ENCODE measurements at places on chromosomes 2 and 18.
A peak's percentile ranks its signal among the peaks of the same experiment; 100 is the strongest.

DNA sequence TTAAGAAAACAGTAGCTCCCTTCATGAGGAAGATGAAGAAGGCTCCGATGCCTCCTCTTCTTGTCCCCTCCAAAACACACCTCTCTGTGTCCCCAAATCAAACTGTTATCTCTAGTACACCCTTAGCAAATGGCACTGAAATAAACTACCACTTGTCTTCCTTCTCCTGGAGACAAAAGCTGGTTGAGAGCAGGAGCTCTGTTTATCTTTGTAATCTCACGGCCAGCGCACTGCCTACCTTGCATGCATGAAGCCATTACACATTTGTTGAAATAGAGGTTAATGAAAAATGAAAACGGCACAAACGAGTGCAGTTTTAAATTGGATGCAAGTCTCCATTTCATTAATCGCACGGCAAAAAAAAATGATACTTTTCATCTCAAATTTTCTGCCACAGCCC is 113.7 kb downstream of the EPB41L3 start:
- no peaks in the 10 kb centered on the region for H3K27me3 ChIP-seq
- H3K4me3 ChIP-seq = no peak overlapping the region
- H3K4me1 ChIP-seq = no peaks in the 10 kb centered on the region
- H3K36me3 ChIP-seq = no peaks in the 10 kb centered on the region
- no peak for DNase-seq

DNA sequence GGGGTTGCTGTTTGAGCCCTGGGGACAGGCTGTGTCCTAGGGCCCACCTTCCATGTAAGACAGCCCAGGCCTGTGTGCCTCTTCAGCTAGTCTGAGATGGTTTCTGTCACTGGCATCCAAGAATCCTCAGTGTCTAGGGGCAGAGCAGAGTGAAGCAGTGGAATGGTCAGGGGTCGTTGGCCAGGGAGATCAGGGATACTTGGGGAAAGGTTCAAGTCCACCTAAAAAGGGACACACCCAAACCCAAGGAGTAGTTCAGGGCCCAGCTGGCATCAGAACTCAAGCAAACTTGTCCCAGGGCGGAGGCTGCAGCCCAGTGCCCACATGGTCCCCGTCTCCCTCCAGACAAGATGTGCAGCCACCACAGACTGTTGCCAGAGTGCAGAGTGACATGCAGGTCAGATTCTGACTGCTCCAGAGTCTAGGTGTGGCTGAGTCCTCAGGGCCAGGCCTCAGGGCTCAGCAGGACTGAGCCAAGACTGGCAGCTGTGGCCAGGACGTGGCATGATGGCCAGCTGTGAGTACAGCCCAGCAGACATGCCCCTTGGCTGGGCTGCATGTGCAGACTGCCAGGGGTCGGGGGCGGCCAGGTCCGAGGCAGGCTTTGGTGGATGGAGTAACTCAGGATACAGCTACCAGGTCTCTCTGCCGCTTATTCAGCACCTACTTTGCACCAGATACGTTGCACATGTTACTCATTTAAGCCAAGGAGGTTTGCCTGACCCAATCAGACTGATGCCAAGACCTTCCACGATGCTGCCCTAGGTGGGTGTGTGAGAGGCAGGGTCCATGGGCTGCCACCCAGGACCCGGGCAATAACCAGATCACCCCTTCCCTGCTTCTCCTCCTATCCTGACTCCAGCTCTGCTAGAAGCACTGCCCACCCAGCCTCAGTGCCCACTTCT is 146.6 kb downstream of the SMAD7 start:
- no peaks in the 10 kb centered on the region for H3K36me3 ChIP-seq
- no peaks in the 10 kb centered on the region for H3K27me3 ChIP-seq
- no peak overlapping the region for H3K4me3 ChIP-seq
- no peak overlapping the region for H3K27ac ChIP-seq
- no peak for DNase-seq

DNA sequence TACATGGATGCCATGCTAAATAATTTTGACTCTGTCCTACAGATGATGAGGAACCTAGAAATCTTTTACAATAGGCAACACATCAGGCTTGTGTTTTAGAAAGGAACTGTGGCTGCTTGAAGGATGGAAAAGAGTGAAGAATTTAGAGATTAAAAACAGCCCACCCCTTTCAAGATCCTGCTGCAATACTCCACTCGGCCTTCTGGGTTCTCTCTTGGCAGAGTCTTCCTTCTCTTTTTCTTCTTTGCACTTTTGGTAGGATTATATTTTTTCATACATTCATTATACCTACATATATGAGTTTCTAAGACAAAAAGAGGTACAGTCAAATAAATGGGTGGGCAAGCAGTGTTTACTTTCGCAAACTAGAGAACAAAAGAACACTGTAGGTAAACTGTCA is 474.3 kb downstream of the ERBB4 start:
- DNase-seq = no peak
- H3K4me3 ChIP-seq = no peak overlapping the region
- no peaks in the 10 kb centered on the region for H3K4me1 ChIP-seq
- no peaks in the 10 kb centered on the region for H3K36me3 ChIP-seq
- no peaks in the 10 kb centered on the region for H3K27me3 ChIP-seq

DNA sequence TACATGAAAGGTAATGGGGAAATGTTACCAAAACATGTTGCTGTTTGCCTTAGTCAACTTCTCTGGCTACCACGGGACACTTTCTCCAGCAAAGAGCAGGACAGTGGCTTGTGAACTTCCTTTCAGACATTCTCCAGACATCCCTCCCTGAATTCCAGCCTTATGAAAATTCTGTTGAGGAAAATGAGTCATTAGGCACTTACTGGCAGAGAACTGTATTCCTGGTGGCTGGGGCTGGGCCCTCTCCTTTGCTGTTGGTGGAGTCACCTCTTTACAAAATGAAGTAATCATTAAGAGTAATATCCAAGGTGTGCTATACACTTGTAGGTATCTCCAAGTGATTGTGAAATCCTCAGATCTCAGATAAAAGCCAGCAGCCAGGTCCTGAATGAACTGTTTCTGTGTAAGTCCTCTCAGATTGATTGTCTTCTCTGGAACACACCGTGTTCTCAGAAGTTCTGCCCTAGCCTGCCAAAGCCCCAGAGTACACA is 1.3 kb upstream of the FAP start:
- no peaks in the 10 kb centered on the region for H3K36me3 ChIP-seq
- H3K4me3 ChIP-seq = no peak overlapping the region
- DNase-seq = no peak
- H3K4me1 ChIP-seq = no peaks in the 10 kb centered on the region
- no peaks in the 10 kb centered on the region for H3K27me3 ChIP-seq

- no peak for DNase-seq
- H3K27me3 ChIP-seq = no peaks in the 10 kb centered on the region
- H3K27ac ChIP-seq = no peak overlapping the region
- H3K36me3 ChIP-seq = peaks cover 5% of the 10 kb centered on the region
- H3K4me3 ChIP-seq = no peak overlapping the region
These were observed 49.9 kb upstream of the EML6 start for GRCh38 chr2:54673501-54673998.

DNA sequence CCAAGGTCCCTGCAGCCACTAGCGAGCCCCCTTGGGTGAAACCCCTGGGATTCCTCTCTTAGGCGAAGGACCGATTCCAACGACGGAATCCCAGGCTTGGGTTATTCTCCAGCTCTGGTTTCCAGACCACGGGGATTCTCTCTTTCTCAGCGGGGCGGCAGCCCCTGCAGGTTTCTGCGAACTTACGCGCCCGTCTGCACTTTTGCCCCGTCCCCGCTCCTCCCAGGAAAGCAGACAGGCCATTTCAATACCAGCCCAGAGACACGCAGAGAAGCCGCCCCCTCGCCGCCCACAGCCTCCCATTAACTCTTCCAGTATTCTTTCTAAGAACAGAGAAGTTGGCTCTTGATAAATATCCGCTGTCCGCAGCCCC is 1.2 kb downstream of the CBLN2 start:
- no peaks in the 10 kb centered on the region for H3K4me1 ChIP-seq
- no peak for DNase-seq
- no peak overlapping the region for H3K27ac ChIP-seq
- H3K4me3 ChIP-seq = no peak overlapping the region

- H3K4me1 ChIP-seq = peaks cover 20% of the 10 kb centered on the region
- peak; percentile 66 for DNase-seq
- no peaks in the 10 kb centered on the region for H3K27me3 ChIP-seq
- H3K27ac ChIP-seq = no peak overlapping the region
These were observed 68.7 kb downstream of the MTHFD2 start for GRCh38 chr2:74267068-74267467.

DNA sequence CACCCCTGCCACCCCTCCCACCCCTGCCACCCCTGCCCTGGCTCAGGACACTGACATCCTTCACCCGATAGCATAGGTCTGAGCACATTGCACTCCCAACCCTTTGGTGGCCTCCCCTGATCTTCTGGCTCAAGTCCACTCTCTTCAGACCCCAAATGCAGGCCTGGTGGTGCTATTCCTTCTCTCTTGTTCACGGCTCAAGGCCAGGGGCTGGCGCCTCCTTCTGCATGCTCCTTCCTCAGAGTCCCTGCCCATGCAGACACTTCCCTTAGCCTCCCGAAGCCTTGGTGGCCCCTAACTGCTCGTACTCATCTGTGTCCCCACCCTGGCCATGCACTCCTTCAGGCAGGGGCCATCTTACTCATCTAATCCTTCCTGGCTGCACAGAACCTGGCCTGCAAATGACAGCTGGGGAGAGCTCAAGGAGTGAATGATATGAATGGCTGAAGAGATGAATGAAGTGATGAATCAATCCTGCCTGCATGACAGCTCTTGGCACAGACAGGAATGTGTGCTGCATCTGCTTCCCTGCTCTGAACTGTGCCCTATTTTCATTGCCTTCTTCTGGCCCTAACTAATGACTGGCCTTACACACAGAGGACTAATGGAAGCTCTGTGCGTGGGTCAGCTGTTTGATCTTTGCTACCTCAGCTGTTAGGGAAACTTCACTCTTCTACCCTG is 290.8 kb downstream of the DYSF start:
- no peak overlapping the region for H3K4me3 ChIP-seq
- no peaks in the 10 kb centered on the region for H3K4me1 ChIP-seq
- H3K36me3 ChIP-seq = no peaks in the 10 kb centered on the region
- no peak overlapping the region for H3K27ac ChIP-seq

DNA sequence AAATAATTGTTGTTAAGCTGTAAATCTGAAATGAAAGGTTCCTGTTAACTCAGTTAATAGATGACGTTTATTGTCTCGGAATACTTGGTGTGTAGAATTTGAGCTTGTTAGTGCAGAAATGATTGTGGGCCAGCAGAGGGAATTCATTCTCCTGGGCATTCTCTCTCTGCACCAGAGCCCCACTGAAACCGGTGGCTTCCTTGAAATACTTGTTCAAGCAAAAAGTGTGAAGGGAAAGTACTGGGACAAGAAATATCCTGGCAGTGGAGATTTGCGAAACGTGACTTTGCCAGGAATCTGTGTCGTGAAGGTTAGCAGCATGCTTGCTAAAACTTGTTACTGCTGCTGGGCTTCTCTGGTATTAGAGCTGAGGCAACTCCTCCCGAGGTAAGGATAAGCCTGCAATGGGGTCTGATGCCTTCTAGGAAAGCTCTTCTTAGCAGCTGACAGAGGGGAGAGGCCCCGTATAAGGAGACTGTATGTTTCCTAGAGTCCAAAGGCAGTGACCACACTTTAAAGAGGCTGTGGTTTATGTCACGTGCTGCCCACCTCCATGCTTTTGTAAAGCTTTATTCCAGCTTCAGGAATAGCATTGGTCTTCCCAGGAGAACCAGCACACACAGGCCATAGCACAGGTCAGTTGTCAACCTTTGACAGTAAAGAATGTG is 2.0 kb downstream of the ITGA6 start:
- H3K4me3 ChIP-seq = peak overlapping the region; percentile 76
- H3K36me3 ChIP-seq = no peaks in the 10 kb centered on the region
- H3K27ac ChIP-seq = peak overlapping the region; percentile 66
- H3K27me3 ChIP-seq = no peaks in the 10 kb centered on the region
- DNase-seq = no peak

DNA sequence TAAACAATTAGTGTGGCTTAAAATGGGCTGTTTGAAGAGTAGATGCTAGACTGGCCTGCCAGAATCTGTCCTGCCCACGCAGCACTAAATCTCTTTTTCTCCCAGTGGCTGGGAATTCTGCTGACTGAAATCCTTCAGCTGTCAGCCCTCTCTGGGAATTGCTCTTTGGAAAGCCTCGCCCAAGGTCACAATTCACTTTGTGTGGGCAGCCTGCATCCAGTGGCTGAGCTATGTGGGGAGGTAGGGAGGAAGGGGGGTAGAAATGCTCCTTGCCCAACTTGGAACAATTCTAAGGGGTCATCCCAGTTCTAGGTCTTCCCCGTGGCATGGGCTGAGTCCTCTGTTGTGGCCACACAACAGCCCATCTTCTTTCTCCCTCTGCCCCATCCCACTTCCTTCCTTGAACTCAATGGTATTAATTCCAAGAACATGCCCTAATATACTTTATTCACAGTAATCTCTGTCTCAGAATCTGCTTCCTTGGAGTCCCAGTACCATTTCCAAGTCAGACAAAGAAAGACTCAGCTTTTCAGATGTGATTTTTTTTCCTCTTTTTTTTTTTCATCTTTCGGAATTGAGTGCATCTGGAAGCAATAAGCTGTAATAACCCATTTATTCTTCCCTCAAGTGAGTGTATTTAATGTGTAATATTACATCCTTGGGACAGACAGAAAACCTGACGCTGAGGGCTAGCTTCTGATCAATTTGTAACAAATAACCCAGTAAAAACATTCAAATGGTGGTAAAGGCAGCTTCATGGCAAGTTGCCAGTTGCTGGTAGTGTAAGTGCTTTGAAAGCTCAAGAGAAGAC is 189.4 kb downstream of the GPD2 start:
- no peak overlapping the region for H3K4me3 ChIP-seq
- H3K36me3 ChIP-seq = no peaks in the 10 kb centered on the region
- no peak for DNase-seq
- no peak overlapping the region for H3K27ac ChIP-seq

DNA sequence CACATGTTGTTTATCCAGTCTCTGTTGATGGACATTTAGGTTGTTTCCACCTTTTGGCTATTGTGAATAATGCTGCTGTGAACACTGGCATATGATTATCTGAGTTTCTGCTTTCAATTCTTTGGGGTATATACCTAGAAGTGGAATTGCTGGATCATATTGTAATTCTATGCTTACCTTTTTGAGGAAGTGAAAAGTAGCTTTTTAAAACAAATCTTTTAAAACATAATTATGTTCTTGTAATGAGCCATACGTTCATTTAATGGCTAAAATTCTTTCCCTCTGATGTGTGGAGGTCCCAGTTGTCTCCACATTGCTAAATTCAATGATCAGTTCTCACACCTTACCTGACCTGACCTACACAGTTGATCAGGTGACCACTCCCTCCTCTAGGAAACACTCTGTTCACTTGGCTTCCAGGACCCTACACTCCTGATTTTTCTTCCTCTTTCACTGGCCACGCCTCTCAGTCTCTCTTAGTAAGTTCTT is 27.8 kb upstream of the SERTAD2 start:
- no peaks in the 10 kb centered on the region for H3K36me3 ChIP-seq
- H3K4me1 ChIP-seq = no peaks in the 10 kb centered on the region
- H3K27ac ChIP-seq = no peak overlapping the region
- DNase-seq = no peak

DNA sequence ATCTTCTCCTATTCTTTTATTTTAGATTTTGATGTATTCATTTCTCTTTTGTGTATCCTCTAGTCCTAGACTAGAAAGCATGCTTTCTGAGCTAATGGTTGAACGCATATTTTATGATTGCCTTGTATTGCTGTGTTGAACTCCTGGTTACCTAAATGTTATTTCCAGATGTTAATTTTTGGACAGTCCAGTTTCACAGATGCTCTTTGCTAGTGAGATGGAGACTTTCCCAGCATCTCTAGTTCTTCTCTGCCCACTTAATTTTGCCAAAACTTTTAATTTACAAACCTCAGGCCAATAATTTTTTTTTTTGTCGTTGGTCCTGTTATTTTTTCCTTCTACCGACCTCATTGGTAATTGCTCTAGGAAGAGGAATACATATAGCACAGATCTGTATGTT is 153.2 kb downstream of the HAUS1 start:
- DNase-seq = no peak
- H3K27ac ChIP-seq = no peak overlapping the region
- H3K4me1 ChIP-seq = peaks cover 7% of the 10 kb centered on the region
- H3K36me3 ChIP-seq = peaks cover 11% of the 10 kb centered on the region

Measured in CD4-positive, alpha-beta memory T cell (primary cell).